ENCODE measurements at places on chromosomes 5 and 9.

GRCh38 chr5:94017579-94017978, 276.2 kb upstream of the POU5F2 start:
- DNase-seq: no peak

DNA sequence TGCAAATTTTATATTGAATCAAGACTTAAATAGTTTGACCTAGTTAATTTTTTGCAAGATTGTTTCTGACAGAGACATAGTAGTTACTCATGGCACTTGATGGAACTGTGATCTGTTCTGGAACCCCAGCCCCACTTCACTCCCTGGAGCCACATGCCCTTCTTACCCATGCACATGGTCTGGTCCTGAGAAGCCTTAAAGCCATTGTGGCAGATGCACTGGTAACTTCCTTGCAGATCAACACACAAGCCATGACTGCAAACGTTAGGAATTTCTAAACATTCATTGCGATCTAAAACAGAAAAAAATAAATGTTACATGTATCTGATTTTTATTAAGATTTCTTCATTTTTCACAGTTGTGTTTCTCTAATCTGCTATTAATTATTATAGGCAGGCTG, 221.2 kb downstream of the SLC12A2 start:
- DNase-seq: no peak

DNA sequence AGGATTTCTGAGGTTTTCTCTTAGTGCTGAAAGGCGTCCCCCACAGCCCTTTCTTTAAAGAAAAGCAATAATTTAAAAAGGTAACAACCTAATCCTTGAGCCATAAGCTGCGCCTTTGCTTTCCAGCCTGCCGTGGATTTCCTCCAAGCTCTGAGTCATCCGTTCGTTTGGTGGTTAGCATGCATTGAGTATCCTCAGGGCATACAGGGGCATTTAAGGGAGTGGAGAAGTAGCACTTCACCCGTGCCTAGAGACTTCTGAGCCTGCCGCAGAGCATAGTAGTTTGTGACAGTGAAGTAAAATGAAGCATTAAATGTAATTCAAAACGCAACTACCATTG, 892 bp upstream of the TNC start:
- no peak for DNase-seq

DNA sequence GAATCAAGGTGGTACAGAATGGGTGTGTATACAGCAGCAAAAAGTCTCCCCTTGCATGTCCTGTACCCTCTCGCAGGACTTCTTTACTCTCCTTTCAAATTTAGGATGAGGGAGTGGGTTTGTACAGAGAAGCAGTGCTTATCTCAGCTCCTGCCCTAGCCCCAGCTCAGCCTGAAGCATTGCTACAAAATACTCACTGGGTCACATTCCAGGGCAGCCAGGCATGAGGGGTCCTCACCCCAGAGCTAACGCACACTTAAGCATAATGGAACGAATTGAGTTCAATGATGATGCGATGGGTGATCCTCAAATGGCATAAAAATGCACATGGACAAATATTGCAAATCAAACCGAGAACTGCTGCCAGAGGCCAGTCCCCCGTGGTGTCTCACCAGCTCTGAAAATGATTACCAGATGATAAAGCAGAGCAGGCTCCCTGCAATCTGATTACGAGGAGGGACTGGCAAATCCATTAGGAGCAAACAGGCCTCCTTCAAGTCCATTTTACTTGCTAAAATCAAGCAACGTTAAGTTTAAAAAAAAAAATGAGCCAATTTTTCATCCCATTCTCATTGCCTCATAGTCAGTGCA, 231.6 kb upstream of the TAS2R1 start:
- no peak for DNase-seq

DNA sequence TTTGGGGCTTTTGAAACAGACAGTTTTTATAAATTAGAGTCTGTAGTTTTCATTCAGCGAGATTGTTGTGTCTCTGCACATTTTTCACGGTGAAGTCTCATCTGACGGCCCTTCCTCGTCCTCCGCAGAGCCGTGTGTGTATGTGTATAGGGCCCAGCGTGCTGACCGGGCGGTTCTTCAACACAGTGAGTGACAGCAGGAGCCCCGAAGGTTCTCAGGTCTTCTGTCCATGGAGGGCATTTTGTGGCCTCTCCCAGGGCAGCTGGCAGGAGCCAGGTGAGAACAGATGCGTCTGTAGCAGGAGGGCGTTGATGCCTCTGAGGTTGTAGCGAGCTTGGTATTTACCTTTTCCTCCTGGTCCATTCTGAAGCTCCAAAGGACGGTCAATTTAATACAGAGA, 116.0 kb upstream of the LPCAT1 start:
- DNase-seq: no peak

- DNase-seq: no peak
Measured at GRCh38 chr9:38086496-38086895, 17.5 kb upstream of the SHB start.

- DNase-seq: no peak
Measured at GRCh38 chr5:82669720-82670119, 391.6 kb upstream of the RPS23 start.

DNA sequence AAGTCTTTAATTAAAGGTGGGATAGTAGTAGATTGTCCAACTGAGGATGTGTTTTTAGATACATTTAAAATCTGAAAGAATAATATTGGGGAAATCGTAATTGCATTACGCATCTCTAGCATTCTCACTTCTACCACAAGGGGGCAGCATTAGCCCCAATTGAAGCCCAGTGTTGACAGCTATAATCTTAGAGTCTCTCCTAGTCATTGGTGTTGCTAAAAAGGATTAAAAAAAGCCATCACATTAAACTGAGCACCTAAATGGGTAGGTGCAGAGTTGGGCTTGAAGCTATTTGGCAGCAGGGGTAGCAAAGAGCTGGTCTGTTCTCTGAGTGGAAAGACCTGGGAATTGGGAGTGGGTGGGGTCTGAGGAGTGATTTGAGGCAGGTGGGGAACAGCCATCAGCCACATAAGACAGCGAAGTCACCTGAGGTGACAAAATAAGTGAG, 177.2 kb downstream of the OSTF1 start:
- no peak for DNase-seq

GRCh38 chr9:99352826-99353225, 130.7 kb downstream of the SEC61B start:
- DNase-seq: no peak

DNA sequence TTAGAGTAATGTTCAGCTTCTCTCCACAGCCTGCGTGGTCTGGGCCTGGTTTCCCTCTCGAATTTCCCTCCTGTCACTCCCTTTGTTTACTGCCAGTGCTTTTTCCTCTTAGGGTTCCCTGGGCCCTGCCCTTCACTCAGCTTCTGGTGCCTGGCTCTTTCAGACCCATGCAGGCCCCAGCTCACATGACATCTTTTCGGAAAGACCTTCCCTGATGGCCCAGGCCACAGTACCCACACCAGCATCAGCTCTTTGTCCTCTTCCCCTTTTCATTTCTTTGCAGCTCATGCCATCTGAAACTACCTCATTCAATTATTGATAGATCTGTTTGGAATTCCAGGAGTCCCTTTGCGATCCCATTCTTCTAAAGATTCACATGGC, 68.1 kb upstream of the ABL1 start:
- no peak for DNase-seq

DNA sequence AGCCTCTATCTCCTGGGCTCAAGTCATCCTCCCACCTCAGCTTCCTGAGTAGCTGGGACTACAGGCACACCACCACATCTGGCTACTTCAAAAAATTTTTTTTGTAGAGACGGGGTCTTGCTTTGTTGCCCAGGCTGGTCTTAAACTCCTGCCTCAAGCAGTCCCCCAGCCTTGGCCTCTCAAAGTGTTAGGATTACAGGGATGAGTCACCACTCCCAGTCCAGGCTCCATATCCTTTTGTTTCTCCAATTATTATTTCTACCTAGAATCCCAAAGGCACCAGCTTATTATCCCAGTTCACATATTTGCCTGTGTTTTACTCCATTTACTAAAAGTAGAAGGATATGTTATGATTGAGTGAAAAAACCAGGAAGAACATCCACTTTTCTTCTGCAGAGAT, 84.9 kb downstream of the TEK start:
- DNase-seq: no peak

GRCh38 chr9:110967196-110967595, 71.1 kb downstream of the LPAR1 start:
- no peak for DNase-seq

DNA sequence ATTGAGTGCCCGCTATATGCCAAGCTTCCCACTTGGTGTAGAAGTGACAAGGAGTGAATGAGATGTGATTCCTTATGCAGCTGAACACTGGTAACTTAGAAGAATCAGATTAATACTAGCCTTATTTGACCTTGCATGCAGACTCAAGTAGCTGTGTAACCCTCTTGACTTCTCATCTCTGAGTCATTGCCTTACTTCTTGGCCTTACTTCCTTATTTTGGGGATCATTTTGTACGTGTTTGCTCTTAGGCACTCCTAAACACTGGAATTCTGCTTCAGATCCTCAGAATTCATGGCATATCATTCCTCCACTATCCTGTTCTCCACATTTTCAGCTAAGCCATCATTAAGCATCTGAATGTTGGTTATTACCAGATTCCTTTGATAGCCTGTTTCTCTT, 948.9 kb upstream of the ARRDC3 start:
- no peak for DNase-seq

- DNase-seq: no peak
Measured at GRCh38 chr5:106481374-106481773, 1189.4 kb downstream of the EFNA5 start.

DNA sequence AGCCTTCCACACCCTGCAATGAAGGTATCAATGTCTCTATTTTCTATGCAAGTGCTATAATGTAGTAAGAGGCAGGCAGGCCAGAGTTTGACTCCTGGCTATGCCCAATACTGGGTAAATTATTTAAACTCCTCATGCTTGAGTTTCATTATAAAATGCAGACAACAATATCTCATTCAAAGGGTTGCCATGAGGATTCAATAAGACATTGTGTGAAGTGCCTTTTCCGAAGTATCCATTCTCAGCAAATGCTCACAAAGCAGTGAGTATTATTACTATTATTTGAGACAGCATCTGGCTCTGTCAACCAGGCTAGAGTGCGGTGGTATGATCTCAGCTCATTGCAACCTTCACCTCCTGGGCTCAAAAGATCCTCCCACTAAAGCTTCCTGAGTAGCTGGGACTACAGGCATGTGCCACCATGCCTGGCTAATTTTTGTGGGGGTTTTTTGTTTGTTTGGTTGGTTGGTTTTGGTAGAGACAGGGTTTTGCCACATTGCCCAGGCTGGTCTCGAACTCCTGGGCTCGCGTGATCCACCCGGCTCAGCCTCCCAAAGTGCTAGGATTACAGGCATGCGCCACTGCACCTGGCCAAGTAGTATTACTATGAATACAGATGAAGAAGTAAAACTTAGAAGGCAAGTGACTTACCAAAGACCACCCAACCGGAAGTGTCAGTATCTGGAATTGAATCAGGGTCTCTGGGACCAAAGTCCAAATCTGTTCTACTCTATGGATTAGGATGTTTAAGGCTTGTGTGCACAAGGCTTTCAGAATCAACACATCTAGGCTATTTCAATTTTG, 18.8 kb downstream of the ADAM19 start:
- DNase-seq: no peak

DNA sequence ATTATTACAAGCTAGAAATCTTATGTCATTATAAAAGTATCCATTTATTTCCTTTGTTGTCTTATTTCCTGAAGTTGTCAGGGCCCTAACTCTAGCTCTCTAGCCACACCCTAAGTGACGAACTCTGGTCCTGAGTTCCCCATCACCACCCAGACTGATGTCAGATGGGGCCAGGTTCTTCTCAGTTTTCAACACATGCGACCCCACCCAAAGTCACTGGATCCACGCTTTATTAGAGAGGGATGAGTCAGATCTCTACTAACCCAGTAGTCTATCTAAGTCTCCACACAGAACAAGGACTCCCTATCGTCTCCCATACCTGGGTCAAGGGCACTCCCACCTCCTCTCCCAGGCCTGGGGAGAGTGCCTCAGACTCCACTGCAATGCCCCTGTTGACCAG, 6.8 kb upstream of the FEM1C start:
- no peak for DNase-seq

- no peak for DNase-seq
Measured at GRCh38 chr9:36136894-36137391, 410 bp downstream of the GLIPR2 start.

DNA sequence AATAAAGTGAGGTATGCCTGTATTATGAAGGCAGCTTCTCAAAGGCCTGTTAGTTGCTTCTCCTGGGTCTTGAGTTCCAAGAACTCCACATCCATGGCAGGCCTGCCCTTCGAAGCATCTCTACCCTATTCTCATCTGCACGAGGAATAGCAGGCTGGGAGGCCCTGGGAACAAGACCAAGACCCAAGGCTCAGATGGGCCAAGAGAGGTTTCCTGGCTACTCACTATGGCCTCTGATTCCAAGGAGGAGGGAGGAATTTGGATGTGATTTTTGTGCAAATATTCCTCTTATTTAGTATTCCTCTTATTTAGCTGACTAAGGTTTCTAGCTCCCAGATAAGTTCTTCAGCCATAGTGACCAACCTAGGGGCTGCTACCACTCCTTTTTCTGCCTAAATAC, 151.3 kb downstream of the SAXO1 start:
- no peak for DNase-seq

DNA sequence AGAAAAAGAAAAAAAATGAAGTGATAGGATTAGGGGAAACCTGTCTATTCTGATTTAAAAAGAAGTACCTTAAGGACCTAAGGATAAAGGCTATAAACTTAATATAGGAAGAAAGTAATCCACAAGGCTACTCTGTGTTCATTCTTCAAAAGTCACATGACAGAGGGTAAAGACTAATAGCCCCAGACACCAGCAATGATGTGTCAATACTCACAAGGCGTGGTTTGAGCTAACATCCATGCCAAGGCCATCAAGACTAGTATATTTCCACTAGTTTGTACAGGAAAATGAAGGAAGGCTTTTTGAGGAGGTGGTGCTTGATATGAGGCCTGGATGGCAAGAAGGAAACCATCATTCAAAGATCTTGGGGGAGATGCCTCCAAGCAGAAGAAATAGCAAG, 49.7 kb upstream of the TEX48 start:
- DNase-seq: no peak

DNA sequence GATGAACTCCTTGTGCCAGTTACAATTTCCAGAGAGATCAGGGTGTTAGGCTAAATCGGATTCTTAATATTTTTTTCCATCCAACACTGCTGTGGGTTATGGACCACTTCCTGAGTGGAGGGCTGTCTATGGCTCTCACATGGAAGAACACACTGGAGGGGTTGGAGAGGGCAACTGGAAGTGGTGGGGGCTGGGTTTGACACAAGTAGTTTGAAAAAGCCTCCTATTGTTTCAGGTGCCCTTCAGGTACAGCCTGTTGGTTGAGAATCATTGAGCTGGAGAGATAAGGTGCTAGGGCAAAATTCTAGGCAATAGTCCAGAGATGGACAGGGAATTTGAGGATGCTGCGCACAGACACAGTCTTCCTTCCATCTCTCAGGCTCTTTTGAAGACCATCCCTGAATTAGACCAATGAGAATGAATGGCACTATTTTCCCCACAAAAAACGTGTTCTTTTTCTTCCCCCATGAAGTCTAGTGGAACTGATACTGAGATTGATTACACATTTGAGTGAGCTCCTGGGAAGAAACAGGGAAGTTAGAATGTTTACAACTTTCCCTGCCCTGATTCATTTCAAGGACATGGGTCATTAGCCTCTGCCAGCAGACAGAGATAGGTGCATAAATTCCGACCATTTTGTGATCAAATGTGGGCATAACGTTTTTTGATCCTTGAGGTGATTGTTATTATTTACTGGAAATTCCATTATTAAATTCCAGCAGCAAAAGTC, 87.7 kb downstream of the ACER2 start:
- no peak for DNase-seq

Data from cortex of kidney (tissue), 1 donor.